ENCODE measurements at places on chromosomes 7 and 10.

GRCh38 chr10:122980209-122981065 lies at the start of gene PSTK:
TSS of gene PSTK (plus strand) at chr10:122980401. CDS start at chr10:122980480, 79 bp downstream.
- peak; percentile 72 for DNase-seq

DNA sequence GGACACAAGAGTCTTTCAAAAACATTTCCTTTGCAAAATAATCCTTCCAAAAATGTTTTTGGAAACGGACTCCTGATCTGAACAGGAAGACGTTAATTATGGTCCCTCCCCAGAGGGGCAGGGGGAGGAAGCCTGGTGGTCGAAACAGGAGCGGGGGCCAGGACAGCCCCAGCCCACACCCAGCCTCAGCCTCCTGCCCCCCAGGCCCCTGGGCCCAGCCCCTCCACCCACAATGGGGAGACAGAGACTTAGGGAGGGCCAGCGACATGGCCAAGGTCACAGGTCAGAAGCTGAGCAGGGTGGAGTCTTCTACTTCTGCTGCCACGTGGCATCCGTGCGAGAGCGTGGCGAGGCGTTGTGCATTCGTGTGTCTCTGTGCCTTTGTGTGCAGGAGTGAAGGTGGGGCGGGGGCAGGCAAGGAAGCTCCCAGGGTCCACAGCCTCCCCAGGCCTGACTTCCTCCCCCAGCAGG lies 14.0 kb upstream of the GRIFIN start:
- no peak for DNase-seq

DNA sequence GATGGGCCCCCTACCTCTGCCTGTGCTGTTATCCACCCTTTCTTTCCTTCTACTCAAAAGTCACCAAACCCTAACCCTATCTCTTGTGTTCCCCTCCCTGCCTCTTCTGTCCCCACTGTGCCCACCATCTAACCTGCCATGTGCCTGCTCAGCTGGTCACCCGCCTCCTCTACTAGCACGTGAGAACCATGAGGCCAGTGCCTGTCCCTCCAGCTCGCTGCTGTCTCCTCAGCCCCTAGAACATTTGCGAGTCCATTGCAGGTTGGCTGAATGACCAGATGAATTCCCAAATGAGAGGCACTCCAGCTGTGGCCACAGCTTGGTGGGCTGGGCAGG lies 129.0 kb downstream of the ARHGAP22 start:
- no peak for DNase-seq

- no peak for DNase-seq
Measured at GRCh38 chr7:114152314-114152938, 233.6 kb upstream of the PPP1R3A start.

DNA sequence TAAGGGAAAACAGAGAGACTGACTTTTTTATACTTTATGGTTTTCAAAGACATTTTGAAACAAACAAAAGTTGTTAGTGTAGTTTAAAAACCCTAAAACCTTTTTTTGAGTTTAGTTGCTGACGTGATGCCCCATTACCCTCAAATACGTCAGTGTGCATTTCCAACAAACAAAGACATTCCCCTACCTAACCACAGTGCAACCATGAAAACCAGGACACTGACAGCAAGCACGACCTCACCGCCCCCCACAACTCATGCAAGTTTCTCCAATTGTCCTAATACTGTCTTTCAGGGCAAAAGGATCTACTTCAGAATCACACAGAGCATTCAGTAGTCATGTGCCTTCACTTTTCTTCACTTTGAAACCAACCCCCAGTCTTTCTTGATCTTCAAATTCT lies 75.0 kb downstream of the WNT2 start:
- no peak for DNase-seq

DNA sequence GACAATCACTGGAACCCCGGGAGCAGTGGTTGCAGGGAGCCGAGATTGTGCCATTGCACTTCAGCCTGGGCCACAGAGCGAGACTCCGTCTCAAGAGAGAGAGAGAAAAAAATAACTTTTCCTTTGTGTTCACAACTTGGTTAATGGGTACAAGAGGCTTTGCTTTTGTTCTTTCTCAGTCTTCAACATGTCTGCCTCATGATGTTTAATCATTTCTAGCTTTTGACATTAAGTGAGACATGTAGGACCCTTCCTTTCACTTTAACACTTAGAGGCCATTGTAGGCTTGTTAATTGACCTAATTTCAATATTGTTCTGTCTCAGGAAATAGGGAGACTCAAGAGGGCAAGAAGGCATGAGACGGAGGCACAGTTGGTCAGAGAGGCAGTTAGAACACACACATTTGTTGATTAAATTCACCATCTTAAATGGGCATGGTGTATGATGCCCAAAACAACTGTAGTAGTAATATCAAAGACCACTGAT lies 9.3 kb upstream of the CRCP start:
- DNase-seq, result no peak

- no peak for DNase-seq
Measured at GRCh38 chr7:103124429-103124979, 24.4 kb downstream of the NAPEPLD start.

- no peak for DNase-seq
Measured at GRCh38 chr7:94304878-94305277, 89.8 kb upstream of the COL1A2 start.

- DNase-seq, result no peak
Measured at GRCh38 chr7:26858241-26858715, 6.1 kb downstream of the SKAP2 start.

DNA sequence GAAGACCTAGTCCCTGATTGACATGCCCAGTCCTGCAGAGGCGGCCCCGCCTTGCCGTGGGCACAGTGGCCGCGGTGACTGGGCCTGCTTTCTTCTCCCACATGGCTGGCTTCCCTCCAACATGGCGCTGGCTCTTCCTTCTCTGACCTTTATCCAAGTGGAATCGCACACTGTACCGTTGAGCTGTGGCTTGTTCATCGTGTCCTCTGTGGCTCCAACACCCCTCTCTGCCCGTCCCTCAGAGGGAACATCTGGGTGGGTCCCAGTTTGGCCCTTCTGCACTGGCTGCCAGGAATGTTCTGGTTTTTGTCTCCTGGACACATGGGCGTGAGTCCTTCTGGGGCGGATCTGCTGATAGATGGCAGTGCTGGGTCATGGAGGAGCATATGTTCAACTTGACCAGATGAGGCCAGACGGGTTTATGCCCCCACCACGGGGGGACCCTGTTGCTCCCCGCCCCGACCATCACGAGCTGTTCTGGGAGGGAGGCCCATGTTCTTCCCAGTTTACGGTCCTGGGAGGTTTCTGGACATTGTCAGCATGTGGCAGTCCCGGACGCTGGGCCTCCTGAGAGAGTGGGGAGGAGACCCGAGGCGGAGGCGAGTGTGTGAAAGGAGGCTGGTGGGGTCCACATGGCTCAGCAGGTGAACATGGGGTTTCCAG lies 63.5 kb downstream of the LHPP start:
- DNase-seq, result no peak

DNA sequence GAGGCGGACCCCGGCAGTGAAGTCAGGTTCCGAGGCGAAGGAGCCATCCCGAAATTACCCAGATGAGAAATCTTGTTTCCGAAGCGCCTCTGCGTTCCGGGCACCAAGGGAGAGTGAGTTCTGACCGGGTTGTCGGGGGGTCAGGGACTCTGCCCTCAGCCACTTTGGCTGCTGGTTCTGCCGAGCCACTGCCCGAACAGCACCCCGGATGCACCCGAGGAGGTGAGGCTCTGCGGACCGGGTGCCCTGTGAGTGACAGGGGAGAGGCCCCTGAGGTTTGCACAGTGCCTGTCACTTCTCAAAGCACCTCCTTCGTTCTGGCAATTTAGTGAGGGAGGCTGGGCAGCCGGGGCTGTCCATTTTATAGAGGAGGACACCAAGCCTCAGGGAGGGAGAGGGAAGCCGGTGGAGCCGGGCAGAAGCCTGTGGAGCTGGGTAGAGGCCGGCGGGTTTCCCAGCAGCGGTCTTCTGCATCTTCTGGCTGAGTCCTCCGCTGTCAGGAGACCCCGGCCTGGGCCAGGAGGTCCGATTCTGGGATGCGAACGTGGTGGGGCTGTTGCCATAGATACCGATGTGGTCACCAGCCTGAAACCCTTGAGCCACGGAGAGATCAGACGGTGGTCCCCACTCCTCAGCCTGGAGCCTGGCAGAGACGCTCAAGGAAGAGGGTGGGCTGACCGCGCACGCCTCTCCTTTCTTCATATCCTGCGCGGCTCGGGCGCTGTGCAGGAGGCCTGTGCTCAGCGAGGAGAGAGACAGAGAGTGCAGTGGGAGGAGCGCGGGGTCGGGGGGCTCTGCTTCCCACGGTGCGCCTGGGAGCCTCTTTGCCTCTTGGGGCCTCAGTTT lies 18.9 kb upstream of the SHH start:
- no peak for DNase-seq

- no peak for DNase-seq
Measured at GRCh38 chr7:77680266-77680665, 16.0 kb upstream of the RSBN1L start.

- no peak for DNase-seq
Measured at GRCh38 chr7:2466675-2467074, 9.5 kb downstream of the GRIFIN start.

- DNase-seq, result no peak
Measured at GRCh38 chr7:55303220-55303619, 61.9 kb upstream of the LANCL2 start.

GRCh38 chr10:122343135-122343800 lies 31.2 kb upstream of the PLEKHA1 start:
- no peak for DNase-seq

DNA sequence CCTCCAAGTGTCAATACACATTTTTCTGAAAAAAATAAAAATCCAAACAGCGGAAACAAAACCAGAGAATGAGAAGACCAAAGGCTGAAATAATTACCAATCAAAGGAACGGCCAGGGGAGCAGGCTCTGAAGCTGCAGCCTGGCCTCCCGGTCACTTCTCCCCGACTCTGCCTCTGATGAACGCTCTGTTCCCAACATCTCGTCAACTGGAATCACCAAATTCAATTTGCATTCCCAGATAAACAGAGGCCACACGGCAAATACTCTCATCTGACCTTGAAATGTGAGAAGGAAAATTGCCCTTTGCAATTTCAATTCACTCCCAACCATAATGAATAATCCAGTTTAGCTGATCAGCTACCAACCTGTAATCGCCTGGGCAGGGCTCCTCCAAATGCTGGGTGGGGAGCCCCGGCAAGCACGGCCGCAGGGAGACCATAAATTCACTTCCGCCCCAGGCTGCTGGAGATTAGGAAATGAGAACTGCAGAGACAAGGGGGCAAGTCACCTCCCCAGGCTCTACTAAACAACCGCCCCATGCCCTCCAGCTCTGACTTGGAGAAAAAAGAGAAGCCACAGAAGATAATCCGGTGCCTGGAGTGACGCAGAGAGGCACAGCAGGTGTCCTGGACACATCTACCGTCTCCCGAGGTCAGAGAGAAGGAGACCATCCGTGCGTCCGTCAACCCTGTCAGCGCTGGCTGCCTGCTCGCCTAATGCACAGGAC lies 153.2 kb downstream of the MAD1L1 start:
- DNase-seq, result peak; percentile 89

GRCh38 chr7:124029396-124030188 lies 3.3 kb downstream of the TMEM229A start:
- DNase-seq, result no peak

- DNase-seq, result no peak
Measured at GRCh38 chr7:23514755-23515154, 17.0 kb downstream of the TRA2A start.

- no peak for DNase-seq
Measured at GRCh38 chr10:126110489-126111180, 214.3 kb downstream of the FANK1 start.

DNA sequence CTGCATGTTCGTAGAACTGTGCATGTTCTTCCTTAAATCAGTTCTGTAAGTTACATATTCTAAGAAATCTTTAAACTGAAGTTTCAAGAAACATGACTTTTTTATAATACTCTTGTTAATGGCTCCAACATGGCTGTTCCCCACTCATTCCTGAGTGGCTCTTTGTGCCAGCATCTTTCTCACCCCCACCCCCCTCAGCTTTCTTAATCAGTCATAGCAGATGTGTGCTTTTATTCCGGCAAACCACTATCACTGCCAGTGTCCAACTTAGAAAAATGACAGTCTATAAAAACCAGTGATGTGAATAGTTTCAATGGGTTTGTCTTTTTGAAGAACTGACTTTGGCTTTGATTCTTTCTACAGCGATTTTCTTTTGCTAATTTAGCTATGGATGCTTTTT lies 37.6 kb downstream of the PITRM1 start:
- DNase-seq, result no peak

- DNase-seq, result no peak
Measured at GRCh38 chr7:51289623-51290303, 26.8 kb downstream of the COBL start.

- no peak for DNase-seq
Measured at GRCh38 chr10:78763651-78764395, 304.9 kb upstream of the ZMIZ1 start.

- DNase-seq, result peak; percentile 11
Measured at GRCh38 chr10:102509387-102509786, 5.6 kb downstream of the SUFU start.

DNA sequence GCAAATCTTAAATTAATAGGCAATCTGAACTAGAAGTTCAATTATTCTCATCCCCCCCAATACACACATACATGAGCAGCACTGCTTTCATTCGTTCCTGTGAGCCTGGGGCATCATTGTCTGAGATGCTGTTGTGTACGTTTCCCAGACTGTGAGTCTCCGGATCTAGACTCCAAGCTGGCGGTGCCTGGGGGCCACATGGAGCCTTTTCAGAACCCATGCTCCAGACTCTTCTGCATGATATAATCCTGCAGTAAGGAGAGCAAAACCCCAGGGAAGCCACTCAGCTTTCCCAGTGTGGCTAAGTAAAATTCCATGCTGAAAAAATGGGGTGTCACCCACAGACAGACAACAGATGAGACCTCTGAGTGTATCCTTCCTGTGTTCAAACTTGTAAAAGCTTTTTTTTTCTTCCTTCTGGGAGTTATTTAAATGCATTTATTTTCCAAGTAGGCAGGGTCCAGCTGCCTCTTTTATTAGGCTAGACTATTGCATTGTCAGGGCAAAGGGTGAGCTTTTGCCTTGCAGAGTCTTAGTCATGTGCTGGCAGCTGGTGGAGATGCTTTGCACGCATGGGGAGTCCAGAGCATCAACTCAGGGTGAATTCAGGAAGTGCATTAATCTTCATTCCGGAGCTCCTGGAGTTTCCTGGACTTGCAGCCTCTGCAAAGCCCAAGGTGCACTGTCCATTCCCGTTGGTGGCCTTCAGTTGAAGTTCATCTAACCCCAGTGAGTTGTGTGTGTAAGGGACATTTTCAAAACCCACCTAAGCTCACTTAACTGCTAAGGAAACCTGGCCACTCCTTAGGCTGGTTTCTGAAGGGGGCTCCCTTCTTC lies 185.7 kb upstream of the ADO start:
- no peak for DNase-seq

- DNase-seq, result no peak
Measured at GRCh38 chr10:8721650-8722049, 667.2 kb downstream of the GATA3 start.

GRCh38 chr7:123096434-123096833 lies 100.9 kb upstream of the TAS2R16 start:
- DNase-seq, result no peak

- no peak for DNase-seq
Measured at GRCh38 chr7:157412021-157412443, 75.2 kb downstream of the DNAJB6 start.

Data from GF-D8 (cell line).